Cardiac fibroblast (primary cell): ENCODE measurements at places on chromosomes 12 and 14.

DNA sequence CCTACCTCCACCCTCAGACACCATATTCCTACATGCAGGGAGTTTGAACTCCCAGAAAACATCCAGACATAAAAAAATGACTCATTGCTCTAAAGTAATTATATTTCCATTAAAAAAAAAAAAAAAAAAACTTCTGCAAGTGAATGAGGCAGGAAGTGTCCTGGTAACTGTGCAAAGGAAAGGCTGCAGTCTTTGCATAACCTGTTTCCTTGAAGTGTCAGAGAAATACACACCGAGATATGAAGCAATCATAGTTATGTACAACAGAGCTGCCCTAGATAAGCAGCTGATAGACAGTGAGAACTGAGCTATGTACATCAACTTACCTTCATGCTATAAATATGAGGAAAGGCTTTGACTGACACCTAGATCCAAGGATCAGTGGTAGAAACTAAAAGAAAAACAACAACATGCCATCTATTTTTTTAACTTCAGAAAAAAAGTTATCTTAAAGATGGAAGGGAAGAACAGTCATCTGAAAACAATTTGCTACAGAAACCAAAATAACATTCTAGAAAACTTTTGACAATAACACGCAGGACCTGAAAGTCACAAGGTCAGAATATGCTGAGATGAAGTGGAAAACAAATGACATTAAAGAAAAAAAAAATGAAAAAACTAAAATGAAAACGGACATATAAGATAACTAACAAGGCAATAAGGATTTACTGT is 263.2 kb downstream of the SEC23A start:
- DNase-seq, result peak; percentile 24

DNA sequence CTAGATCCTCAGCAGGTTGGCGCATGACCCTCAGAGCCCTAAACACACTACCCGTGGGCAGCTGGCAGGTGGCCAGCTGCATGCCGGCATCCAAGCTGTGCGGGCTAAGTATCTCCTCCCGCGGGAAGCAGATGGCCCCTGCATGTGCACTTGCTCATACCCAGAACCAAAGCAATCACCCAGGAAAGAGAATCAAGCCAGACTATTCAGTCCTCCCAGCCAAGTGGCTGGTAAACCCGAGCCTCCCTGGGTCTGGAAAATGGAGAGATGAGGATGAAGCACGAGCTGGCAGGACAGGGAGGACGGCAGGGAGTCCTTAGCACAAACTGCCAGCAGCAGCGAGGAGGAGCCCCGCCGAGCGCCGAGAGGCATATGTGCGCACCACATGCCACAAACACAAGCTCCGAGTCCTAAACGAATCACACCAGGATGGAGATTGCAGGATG is 139.7 kb downstream of the RIMBP2 start:
- no peak for DNase-seq

DNA sequence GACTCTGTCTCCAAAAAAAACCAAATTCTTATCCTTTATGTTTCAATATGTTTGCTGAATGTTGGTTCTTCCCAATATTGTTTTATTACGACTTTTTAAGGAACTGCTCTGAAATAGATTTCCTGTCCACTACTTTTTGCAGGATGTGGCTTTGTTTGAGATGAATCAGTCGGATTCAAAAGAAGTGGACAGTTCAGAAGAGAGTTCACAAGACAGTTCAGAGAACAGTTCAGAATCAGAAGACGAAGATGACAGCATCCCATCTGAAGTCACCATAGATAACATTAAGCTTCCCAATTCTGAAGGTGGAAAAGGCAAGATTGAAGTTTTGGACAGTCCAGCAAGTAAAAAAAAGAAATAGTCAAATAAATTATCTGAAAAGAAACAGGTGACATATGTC is 8.2 kb downstream of the NOPCHAP1 start:
- no peak for DNase-seq

DNA sequence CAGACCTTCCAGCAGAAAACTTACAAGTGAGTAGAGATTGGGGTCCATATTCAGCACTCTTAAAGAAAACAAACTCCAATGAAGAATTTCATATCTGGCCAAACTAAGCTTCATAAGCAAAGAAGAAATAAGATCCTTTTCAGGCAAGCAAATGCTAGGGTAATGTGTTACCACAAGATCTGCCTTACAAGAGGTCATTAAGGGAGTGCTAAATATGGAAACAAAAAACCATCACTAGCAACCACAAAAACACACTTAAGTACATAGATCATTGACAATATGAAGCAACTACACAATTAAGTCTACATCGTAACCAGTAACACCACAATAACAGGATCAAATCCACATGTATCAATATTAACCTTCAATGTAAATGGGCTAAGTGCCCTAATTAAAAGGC is 47.1 kb upstream of the CLEC14A start:
- DNase-seq, result no peak

DNA sequence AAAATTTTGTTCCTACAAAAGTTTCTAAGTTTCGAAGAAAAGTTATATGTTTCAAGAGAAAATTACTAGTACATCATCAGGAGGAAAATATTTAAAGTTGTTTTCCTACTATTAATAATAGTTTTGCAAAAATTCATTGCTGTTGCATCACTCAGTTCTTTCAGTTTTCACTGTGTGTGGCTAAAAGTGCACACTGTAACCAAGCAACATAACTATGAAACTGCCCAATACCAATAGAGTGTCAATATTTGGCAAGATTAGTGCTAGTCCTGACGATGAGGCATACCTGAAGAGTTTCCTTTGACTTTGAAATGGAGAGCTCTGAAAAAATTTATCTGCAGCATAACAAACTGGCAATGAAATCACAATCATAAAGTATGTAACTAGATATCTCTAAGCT is 194.3 kb downstream of the CPNE8 start:
- peak; percentile 18 for DNase-seq

GRCh38 chr12:42969355-42969754 is 379.8 kb upstream of the PRICKLE1 start:
- DNase-seq, result peak; percentile 73

DNA sequence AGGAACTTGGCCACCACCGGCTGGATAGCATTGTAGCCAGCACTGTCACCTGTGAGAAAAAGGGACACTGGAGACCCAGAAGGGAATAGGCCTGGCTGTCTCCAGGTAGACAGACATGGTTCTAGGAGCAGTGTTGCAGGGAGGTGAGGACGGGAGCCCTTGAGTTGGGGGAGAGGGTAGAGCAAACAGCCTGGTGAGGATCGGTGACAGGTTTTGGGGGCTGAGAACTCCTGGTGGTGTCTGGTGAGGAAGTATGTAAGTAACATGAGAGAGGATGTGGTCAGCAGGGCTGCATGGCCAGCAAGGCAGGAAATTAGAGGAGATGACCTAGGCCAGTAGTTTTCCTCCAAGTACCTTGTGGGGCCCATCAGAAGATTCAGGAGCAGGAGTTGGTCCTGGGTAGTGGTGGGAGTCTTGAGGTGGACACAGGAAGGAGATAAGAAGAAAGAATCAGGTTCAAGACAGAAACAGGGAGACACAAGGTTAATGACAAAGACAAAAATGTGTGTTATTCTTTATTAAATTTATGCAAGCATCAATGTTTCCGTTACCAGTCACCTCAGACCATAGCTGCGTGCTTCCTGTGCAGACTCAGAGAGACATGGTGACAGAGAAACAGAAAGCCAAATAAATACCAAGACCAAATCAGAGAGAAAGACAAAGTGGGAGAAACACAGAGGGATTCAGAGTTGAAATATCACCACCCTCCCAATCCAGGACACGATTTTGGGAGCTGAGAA is at the start of gene ARHGAP9:
Gene ARHGAP9 (minus strand): TSS at position 491 of the 740 bp plus-strand sequence. CDS start 460 bp downstream, at position 31.
- no peak for DNase-seq

DNA sequence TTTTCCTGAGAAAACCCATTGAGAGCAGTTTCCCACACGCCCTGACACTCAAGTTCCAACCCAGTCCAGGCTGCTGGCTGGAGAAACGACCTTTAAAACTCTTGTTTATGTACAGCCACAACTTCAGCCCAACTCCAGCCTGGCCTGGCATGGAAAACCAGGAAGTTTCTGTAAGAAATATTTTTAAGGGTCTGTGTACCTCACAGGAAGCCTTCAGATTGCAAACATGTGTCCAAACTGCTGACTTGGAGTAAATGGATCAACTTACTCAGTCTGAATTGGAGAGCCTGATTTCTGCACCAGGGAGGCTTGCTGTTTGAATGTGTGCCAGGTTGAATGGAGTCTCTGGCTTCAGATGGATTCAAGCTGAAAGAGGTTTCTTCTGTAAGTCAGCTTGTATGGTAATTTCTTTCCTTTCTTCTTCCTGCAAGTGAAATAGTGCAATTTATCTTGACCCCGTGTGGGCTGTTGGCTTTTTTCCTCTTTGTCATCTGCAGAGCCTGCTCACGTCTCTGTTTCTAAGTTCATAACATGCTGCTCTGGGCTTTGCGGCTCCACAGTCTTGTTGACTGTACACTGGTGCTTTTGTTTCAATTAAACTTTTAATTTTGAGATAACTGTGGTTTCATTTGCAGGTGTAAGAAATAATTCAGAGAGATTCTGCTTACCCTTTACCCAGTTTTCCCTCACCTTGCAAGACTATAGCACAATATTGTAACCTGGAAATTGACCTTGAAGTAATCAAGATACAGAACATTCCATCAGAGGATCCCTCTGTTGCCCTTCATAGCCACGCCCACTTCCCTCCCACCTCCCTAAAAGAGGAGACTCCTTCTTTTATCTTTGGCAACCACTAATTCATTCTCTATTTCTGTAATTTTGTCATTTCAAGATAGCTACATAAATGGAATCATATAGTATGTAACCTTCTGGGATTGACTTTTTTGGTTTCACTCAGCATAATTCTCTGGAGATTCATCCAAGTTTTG is 109.7 kb upstream of the PRMT8 start:
- DNase-seq, result no peak

DNA sequence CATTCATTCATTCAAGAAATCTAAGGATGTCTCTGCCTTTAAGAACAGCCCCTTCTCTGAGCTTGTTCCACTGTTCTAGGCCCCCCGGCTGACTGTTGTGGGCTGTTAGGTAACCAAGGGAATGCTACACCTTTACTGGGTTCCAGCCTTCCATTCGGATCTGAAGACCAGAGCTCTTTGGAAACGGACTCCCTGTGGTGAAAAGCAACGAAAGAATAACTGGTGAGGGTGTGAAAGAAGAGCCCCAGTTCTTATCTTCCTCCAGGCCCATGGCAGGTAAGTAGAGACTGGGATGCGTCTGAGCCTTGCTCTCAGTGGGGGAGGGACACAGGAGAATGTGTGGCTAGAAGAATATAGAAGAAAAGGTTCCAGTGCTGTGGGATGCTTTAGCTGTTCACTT is 207.4 kb downstream of the TMEM132D start:
- DNase-seq, result no peak
